ENCODE measurements at places on chromosomes 16 and 17.

- no peak for DNase-seq
Observed at GRCh38 chr17:28469376-28469775, 4.1 kb upstream of the SLC13A2 start.

GRCh38 chr17:43530288-43531081 is 15.7 kb downstream of the ETV4 start:
- no peak for DNase-seq

DNA sequence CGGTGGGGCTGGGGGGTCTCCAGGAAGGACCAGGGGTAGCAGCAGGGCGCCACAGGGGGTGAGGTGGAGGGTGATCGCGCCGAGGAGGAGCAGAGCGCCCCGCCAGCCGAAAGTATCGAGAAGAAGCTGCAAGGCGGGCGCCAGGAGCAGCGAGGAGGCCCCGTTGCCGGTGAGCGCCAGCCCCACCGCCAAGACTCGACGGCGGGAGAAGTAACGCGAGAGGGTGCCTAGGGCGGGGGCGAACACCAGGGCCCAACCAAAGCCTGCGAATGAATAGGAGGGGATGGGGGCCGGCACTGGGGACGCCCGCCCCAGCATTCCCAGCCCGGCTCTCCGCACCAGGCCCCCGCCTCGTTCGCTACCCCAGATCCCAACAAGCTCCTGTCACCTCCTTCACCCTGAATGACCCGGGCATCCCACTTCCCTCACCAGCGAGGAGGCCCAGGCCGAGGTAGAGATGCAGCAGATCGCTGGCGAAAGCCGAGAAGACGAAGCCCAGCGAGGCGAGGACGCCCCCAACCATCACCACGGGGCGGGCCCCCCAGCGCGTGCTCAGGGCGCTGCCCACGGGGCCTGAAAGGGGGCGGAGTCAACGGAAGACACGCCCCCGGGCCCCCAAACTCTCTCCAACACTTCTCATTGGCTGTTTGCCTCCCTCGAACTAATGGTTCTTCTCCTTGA is 1.3 kb downstream of the SLC16A11 start:
- DNase-seq, result peak; percentile 27

DNA sequence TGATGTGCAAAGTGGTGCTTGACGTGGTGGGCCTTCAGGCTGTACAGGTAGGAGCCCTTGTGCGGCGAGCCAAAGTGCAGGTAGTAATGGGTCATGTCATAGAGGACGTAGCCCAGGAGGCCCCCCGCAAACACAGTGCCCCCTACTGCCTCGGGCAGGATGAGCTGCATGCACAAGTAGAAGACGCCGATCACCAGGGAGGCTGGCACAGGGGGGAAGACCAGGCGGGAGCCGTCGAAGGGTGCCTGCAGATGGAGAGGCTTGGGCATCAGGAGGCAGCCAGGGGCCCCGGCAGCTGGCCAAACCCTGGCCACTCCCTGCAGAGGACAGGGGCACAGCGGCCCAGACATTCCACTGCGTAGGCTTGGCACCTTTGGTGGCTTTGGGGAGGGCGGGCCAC is 15.7 kb upstream of the MLKL start:
- DNase-seq, result no peak

DNA sequence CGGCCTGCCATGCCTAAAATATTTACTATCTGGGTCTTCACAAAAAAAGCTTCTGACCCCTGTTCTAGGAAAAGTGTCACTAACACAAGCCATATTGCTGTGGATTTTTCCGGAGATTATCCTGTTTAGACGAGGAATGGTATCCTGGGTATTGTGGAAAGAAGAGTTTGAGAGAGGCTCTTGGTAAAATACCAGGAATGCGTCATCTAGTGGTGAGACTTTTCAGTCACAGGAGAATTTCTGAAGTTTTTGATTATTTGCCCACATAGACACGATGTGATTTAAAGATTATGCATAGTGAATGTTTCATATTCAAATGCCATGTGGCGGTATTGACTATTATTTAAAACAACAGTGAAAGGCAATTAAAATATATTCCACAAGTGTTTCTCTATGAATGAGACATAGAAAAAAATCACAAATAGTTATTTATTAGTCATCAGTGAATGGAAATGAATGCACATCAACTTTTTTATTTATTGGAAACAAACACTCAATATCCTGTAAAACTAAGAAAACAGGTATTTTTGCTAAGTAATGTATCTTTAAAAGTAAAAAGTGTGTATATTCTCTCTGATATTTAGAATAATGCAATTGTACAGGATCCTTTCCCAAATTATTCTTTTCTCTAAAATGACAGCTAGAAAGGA is 7.8 kb downstream of the KRT28 start:
- no peak for DNase-seq

DNA sequence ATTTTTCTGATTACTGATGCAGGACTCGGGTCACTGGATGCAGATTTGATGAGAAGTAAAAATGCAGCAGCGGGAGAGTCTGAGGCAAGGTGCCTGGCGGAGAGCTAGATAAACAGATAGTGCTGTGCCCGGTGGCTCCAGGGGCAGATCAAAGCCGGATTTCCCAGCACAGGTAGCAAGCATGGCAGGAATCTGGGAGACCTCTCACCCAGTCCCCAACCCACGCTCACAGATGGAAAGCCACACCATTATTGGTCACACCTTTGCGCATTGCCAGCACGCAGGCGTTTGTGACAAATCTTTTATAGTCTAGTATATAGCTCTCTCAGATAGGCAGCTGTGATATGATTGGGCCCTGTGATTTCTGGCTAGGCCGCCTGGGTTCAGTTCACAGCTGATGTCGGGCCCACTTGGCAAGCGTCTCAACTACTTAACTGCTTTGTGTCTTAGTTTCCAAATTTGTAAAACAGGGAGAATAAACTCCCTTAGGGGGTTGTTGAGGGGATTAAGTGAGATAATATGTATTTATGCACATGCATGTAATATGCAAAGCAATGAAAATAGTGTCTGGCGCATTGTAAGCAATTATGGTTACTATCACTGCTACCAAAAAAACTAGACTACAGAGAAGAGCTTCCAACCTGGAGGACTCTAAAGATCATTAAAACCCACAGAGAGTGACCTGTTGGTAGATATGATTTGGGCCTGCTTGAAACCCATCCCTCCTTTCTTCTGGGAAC is 42.0 kb upstream of the NFAT5 start:
- no peak for DNase-seq

- no peak for DNase-seq
Observed at GRCh38 chr17:62576382-62576781, 51.1 kb upstream of the MRC2 start.

- DNase-seq, result no peak
Observed at GRCh38 chr17:73731733-73732132, 87.5 kb upstream of the SDK2 start.

GRCh38 chr17:82461827-82462524 is 3.4 kb downstream of the NARF start:
- peak; percentile 48 for DNase-seq

GRCh38 chr16:49994006-49994405 is 31.0 kb upstream of the CNEP1R1 start:
- DNase-seq, result no peak

GRCh38 chr17:41695134-41695661 is 6.5 kb downstream of the EIF1 start:
- DNase-seq, result no peak

DNA sequence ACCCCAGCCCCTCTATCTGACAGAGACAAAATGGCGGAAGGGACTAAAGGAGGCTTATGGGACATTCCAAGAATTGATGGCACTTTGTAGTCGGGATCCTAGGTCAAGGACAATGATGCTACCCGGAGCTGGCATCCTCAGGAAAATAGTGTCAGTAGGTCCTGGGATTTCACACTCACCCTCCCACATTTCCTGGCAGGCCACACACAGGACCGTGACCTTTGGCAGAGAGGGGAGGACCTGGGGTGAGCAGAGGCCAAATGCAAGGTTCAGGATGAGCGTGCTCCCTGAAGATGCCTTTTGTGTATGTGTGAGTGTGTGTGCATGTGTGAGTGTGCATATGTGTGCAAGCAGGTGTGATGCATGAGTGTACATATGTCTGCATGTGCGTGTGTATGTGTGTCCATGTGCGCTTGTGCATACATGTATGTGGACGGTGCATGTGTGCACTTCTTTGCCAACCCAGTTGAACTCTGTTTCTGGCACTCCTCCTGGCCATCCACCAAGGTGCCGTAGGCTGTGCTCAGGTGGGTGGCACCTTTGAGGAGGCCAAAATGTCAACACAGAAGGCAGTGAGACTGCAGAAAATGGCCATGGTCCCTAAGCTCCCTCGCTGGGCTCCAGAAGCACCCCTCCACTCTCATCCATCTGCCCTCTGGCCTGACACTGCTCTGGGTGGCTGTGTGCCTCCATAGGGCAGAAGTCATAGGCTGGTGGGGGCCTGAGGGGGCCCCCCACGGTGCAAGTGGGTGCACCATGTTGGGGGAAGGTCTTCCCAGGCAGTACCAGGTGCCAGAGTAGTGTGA is 60.3 kb downstream of the SNX20 start:
- DNase-seq, result no peak

GRCh38 chr17:32266389-32267301 is 1.0 kb downstream of the RHBDL3 start:
- DNase-seq, result no peak

GRCh38 chr17:12637015-12637414 is 28.7 kb upstream of the MYOCD start:
- DNase-seq, result no peak

DNA sequence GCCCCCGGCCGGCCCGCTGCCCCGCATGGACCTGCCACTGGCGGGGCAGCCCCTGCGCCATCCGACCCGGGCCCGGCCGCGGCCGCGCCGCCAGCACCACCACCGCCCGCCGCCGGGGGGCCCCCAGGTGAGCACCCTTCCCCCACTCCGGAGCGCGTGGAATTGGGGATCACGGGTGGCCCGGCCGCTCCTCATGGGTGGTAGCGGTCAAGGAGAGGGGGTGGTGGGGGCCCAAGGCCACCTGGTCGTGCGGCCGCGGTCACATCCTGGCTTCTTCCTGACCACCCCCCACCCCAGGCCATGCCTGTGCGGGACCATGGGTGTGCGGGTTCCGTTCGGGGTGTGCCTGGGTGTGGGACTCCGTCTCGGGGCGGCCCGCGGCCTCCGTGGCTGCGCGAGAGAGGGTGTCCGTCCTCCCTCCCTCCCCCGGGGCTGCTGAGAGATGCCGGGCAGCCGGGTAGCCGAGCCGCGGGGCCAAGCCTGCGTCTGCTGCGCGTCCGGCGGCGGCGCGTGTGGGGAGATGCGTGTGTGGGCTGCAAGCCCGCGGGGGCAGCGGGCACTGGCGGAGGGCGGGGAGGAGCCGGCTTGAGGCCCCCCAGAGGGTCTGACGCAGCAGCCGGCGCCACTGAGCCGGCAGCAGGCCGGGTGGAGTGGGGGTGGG is 6.8 kb downstream of the ACD start:
- no peak for DNase-seq

- DNase-seq, result no peak
Observed at GRCh38 chr16:3730161-3731125, 13.1 kb upstream of the TRAP1 start.

Measured in Peyer's patch (tissue), 4 donors.